ENCODE measurements at places on chromosomes 5 and 9.

DNA sequence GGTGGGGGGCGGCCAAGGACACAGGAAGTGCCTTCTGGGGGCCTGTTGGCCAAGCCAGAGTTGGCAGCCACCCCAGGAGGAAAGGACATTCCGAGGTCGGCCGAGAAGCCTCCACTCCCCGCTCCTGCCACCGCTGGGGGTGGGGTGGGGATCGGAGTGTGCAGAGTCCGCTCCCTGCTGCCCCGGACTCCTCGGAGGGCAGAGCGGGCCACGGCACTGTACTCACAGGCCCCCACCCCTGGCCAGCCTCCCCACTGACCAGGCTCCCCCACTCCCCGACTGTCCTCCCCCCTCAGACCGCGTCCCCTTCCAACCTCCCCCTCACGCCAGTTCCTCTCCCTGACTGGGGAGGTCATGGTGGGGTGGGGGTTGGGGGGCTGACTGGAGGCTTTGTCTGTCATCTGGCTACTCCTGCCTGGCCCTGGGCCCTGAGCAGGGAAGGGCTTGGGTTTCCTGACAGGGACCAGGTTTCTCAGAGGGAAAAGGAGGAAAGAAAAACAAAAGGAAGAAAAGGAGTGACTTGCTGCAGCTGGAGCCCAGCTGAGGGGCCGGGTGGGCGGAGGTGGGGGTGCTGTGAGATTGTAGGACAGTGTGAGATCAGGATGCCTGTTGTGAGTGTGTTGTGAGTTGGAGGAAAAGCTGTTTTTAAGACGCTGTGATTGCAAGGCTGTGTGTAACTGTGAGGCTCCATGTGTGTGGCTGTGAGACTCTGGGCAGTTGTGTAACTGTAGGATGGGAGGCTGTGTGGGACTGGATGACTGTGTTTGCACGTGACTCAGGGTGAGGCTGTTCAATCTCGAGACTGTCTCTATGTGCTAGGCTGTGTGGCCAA lies 29.7 kb downstream of the CNTFR start:
- no peak for DNase-seq

- no peak for DNase-seq
Measured at GRCh38 chr5:59276325-59276675, 617.2 kb downstream of the PDE4D start.

- no peak for DNase-seq
Measured at GRCh38 chr5:142994218-142994617, 224.0 kb downstream of the ARHGAP26 start.

GRCh38 chr5:34791761-34792244 lies 47.2 kb upstream of the TTC23L start:
- DNase-seq = no peak

DNA sequence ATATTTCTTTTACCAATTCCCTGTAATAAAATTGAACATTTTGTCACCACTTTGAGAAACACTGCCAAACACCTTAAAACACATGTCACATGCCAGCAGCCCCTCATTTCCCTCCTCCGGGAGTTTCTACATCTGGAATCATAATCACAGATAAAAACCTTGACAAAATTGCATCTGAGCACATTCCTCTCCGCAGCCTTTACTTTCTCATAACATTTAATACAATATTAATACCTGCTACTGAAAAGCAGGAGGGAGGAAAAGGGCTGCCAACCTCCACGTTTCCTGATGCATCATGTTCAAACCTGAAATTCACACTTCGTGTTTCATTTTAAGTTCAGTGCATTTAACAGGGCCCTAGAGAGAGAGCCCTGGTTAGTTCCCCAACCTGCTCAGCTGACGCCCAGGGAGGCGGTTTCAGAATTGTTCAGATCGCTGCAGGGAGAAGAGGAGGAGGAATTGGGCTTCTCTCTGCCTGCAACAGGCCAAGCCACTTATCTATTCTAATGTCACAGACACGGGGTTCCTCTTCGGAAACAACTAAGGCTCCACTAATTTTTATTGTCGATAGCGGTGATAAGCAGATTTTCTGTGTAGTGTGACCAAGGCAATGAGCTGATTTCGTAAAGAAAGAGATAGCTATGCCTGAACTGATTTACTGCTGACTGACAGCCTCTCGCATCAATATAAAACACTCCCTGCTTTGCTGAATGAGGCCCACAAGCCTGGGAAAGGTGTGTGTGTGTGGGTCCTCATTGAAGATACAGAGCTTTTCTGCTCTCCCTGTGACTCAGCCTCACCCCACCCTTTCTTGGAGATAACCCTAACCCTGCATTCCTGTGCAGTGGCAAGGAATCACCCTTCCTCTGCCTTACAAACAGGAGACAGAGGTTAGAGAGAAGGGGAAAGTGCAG lies 4.9 kb upstream of the LHX2 start:
- no peak for DNase-seq

DNA sequence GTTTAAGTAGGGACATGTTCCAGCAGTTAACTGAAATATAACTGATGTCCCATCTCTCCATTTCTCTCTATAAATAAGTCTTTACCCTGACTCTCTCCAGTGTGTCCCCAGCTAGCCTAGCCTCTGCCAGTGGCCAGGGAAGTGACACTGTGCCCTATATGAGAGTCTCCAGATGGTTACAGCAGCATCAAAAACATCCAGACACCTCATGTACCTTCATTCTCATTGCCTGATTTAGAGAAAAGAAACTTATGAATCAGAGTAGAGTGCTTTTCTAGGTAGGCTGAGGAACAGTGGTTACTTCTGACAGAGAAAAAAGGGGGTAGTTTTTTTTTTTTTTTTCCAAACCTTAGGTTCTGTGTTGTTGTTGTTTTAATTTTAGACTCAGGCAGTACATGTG lies 148.5 kb downstream of the GNAQ start:
- DNase-seq = no peak

DNA sequence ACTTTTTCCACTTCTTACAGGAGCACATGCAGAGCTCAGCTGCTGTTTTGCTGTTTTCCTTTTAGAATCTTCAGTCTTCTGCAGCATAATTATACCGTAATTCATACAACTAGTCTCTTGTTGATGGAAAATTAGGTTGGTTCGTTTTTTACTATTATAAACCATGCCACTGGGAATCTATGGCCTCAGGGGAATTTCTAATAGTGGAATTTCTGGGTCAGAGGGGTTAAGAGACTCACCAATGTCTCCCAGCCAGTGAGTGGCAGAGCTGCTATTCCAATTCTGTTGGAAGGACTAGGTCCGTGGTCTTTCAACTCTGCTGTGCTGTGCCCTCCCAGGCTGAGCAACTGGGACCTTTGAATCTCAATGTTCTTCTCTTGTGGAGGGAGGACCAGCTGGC lies 282.5 kb downstream of the ZSWIM6 start:
- no peak for DNase-seq

- DNase-seq = no peak
Measured at GRCh38 chr9:29282121-29282520, 1708.8 kb upstream of the C9orf72 start.

DNA sequence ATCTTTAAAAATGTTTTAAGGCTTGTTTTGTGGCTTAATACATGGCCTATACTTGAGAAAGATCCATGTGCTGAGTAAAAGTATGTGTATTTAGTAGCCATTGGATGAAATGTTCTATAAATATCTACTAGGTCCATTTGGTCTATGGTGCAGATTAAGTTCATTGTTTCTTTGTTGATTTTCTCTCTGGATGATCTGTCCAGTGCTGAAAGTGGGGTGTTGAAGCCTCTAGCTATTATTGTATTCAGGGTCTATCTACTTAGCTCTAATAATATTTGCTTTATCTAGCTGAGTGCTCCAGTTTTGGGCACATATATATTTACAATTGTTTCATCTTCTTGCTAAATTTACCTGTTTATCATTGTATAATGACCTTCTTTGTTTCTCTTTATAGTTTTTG lies 272.2 kb upstream of the NR4A3 start:
- DNase-seq = no peak

GRCh38 chr5:154795235-154795596 lies 40.0 kb downstream of the LARP1 start:
- DNase-seq = no peak

GRCh38 chr9:112245126-112245525 lies 70.0 kb upstream of the SUSD1 start:
- DNase-seq = no peak

- no peak for DNase-seq
Measured at GRCh38 chr9:137441289-137441934, at the start of gene ENTPD8. Gene ENTPD8 (minus strand): TSS chr9:137441357. CDS start chr9:137438285, 3,072 bp downstream.

GRCh38 chr5:122022966-122023365 lies 55.1 kb downstream of the LOX start:
- no peak for DNase-seq

DNA sequence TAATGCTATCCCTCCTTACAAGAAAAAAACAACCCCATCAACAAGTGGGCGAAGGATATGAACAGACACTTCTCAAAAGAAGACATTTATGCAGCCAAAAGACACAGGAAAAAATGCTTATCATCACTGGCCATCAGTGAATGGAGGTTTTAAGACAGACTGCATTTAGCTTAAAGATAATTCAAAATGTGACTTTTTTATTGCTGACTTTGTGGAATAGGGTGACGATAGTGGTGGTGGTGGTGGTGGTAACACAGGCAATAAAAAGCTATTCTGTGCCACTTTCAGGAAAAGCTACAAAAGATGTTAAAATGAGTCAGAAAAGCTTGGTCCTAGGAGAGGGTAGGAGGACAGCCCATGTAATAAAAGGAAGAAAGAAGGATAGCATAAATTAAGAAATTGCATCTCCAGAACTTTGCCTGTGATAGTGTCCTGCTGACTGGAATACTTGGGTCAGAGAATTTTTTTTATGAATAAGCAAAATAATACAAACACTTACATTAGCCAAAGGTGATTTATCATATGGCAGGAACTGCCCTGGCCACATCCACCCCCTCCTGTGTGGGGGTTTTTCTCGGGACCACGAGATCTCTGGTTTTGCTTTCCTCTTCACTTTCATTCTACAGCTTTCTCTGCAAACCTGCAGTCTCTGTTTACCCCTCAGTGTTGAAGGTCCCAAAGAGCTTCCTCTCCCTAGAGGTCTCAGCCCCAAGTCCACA lies 186.7 kb downstream of the DRD1 start:
- no peak for DNase-seq

DNA sequence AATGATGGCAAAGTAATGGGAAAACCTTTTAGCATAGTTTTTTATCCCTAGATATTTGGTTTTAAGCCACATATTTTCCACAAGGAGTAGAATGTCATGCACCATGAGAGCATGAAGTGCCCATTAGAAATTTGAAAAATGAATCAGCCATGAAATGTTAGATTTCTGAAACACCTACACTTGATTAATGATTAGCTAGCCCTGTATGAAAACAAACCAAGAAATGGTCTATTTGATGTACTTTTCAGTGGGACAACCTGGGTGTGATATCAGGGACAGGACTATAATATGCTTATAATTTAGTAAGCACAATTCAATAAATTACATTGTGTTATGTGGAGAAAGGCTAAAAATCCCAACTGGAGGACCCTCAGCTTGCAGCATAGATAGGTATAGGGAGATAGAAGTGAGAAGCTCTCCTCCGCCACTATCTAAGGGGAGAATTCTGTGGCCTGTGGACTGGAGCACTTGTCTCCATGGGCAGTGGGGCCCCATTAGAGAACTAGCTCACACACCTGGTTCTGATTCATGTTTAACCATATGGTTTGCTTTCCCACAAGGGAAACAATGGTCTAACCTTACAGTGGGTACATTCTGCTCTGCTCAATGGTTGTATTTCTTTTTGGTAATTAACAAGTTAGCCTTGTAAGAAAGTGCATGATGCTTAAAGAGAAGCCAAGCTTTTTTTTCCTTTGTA lies 35.2 kb downstream of the NUP214 start:
- no peak for DNase-seq

DNA sequence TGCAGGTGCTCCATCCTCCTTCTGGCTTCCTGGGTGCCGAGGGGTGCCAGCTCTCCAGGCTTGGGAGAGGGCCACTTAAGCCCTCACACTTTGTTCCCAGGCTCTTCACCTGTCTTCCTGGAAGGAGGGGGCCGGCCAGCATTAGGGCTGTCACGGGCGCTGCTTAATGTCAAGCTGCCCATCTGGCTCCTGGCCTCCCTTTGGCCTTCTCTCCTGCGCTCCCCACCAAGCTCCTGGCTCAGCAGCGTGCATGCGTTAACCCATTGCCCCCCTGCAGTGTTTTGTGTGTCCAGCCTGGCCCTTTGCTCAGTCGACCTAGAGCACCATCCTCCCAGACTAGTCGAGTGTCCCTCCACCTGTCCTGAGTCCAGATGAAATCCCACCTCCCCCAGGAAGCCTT lies 21.3 kb downstream of the NTNG2 start:
- DNase-seq = no peak

DNA sequence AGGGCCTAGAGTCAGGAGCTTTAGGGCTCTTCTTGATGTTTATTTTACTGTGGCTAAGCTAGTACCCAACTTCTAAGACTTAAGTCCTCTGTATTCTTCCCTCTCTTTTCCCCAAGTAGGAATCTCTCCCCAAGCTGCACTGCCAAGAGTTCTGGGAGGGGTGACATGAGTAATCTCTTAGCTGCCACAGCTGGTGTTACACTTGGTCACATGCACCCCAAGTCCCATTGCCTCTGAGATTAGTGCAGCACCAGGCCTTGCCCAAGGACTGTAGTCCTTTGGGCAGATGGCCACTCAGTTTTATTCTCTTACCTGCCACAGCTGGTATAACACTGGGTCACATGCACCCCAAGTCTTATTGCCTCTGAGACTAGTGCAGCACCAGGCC lies 114.7 kb upstream of the RIOK2 start:
- DNase-seq = no peak

- no peak for DNase-seq
Measured at GRCh38 chr5:131491749-131492148, 143.3 kb downstream of the RAPGEF6 start.

DNA sequence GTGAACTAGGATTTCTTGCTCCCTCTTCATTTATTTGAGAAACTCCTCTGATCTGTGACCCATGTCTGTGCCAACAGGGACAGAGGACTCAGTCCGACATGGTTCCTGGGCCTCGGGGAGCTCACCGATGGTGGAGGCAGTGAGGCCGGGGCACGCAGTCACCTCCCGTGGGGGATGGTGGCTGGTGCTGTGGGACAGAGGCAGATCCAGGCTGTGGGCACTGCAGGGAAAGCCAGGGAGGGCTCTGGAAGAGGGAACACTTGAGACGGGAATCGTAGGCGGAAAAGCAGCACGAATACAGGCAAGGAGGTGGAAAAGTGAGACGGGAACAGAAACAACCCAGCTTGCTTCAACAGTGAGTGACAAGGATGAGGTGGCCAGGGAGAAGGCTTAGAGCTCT lies 127.8 kb downstream of the GABBR2 start:
- no peak for DNase-seq

- no peak for DNase-seq
Measured at GRCh38 chr9:135612437-135612836, 26.9 kb downstream of the GLT6D1 start.

GRCh38 chr9:136850866-136851775 lies 1.0 kb upstream of the MAMDC4 start:
- DNase-seq = no peak

DNA sequence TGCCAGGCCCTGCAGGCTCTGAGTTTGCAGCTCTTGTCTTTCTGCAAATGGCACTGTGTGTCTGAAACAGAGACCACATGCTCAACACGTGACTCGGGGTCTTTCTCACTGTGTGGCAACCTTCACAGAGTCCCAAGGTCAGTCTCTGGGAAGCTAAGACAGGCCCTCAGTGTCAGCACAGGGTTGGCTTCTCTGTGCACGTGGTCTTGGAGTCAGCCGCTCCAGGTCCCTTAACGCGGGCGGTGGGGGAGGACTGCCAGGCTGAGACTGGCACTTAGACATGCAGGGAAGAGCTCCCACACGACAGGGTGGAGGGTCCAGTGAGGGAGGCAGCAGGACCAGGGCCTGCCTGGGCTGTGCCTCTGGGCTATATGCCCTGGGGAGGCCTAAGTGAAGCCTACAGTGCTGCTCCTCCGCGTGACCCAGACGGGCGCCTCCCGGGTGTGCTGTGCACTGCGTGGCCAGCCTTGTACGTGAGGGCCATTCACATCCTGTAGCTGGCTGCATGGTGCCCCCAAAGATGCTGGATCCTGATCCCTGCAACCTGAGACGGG lies 76.8 kb downstream of the ADAMTS2 start:
- DNase-seq = no peak

All from brain pericyte (primary cell).